Ascending aorta (tissue), 2 donors: ENCODE measurements at places on chromosomes 13 and 19.
A peak's percentile ranks its signal among the peaks of the same experiment; 100 is the strongest.

- H3K4me1 ChIP-seq, result no peaks in the 10 kb centered on the region
- H3K27me3 ChIP-seq, result no peaks in the 10 kb centered on the region
- H3K4me3 ChIP-seq, result no peak overlapping the region
- DNase-seq, result no peak
- no peaks in the 10 kb centered on the region for H3K36me3 ChIP-seq
- no peak overlapping the region for H3K27ac ChIP-seq
These were observed 1.7 kb upstream of the C13orf42 start for GRCh38 chr13:51112771-51113170.

DNA sequence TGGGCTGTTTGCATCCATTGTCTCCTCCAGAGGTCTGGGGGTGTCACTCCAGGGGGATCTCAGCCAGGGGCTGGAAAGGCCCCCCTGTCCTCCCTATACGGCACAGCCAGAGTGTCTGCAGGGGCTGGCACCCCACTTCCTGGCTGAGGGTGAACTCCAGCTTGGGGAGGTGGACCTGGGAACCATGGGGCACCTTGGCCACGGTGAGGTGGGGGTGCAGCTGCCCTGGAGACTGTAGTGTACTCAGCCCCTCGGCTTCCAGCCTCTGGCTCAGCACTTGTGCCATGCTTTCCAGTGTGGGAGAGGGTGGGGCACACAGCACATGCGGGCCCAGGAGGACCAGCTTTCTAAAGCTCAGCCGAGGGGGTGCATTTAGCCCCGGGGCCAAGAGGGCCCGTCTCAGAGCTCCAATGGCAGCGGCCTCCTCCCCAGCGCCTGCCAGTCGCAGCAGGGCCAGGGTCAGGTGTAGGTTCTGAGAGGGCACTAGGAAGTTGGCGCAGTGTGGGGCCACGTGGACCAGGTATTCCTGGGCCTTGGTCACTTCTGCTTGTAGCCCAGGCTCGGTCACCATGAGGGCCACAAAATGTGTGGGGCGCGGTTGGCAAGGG lies 1.4 kb downstream of the LENG9 start:
- peaks cover 14% of the 10 kb centered on the region for H3K4me1 ChIP-seq
- peaks cover 49% of the 10 kb centered on the region for H3K36me3 ChIP-seq
- H3K4me3 ChIP-seq, result peak overlapping the region; percentile 71

DNA sequence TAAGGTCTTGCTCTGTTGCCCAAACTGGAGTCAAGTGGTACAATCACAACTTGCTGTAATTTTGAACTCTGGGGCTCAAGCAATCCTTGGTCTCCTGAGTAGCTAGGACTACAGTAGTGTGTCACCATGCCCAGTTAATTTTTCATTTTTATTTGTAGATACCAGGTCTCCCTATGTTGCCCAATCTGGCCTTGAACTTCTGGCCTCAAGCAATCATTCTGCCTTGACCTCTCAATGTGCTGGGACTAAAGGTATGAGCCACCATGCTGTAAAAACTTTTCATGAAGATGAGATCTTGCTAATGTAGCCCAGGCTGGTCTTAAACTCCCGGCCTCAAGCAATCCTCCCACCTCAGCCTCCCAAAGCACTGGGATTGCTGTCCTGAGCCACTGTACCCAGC lies 15.1 kb upstream of the NAA16 start:
- H3K36me3 ChIP-seq, result no peaks in the 10 kb centered on the region
- H3K27me3 ChIP-seq, result no peaks in the 10 kb centered on the region
- no peak overlapping the region for H3K27ac ChIP-seq
- DNase-seq, result no peak

DNA sequence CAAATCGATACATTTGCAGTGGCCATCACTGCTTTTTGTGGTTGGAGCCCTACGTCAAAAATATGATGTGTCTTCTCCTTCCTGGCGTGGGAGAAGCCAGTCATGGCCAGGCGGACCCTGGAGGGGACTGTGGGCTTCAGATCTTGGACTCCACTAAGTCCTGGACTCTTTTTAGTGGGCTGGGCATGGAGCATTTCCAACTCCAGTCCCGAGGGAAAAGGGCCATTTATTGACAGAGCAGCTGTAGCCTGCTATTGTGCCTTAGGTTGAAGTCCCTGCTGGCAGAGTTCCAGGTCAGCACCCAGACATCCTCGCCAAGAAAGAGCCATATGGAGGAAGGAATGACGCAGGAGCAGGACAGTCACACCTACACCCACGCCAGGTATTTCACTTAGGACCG lies 179.2 kb upstream of the ZNF507 start:
- H3K4me1 ChIP-seq, result no peaks in the 10 kb centered on the region
- H3K27ac ChIP-seq, result no peak overlapping the region
- H3K4me3 ChIP-seq, result no peak overlapping the region
- no peak for DNase-seq
- H3K36me3 ChIP-seq, result no peaks in the 10 kb centered on the region
- H3K27me3 ChIP-seq, result no peaks in the 10 kb centered on the region

GRCh38 chr13:45167611-45168554 lies 33.0 kb downstream of the KCTD4 start:
- H3K27me3 ChIP-seq, result no peaks in the 10 kb centered on the region
- H3K36me3 ChIP-seq, result no peaks in the 10 kb centered on the region
- H3K4me3 ChIP-seq, result no peak overlapping the region
- H3K27ac ChIP-seq, result no peak overlapping the region
- DNase-seq, result no peak
- H3K4me1 ChIP-seq, result peaks cover 4% of the 10 kb centered on the region

DNA sequence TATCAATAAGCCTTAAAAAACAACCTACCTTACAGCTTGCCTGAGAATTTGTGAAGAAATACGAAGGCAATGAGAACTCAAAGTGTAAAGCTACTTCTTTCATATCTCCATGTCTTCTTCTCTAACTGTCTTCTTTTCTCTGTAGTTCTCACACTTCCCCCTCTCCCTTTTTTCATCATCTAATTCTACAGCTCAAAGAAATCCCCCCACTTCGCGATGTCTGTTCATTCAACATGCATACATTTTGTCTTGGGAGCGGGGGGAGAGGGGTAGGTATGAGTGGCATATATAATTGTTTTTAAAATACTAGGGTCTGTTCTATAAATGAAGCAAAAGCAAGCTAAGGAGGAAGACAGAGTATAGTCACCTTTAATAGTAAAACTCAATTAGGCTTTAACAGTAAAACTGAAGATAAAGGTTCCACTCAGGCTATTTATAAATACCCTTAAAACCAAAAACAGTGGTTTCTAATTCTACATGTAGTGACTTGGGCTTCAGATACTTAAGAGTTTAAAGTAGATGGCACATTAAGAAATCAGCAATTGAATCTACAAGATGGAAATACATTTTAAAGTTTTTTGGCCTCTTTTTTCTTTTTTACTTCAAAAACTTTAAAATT lies 106.9 kb downstream of the KLF12 start:
- H3K27me3 ChIP-seq, result no peaks in the 10 kb centered on the region
- H3K4me1 ChIP-seq, result no peaks in the 10 kb centered on the region
- DNase-seq, result no peak
- no peak overlapping the region for H3K4me3 ChIP-seq
- no peak overlapping the region for H3K27ac ChIP-seq

DNA sequence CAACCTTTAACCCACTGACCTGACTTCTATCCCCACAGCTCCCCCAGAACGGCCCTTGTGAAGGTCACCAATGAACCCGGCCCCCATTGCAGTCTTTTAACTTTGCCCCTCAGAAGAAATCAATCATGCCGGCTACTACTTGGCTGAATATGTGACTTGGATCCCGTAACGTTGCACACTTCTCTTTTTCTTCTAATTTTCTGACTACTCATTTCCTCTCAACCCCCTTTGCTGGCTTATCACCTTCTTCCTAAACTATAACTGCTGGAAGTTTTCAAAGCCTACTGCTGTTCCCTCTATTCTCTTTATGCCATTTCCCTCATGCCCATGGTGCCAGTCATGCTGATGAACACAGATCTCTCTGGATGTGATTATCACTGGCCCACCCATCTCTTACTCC lies 367.6 kb downstream of the DNAJC15 start:
- H3K36me3 ChIP-seq, result no peaks in the 10 kb centered on the region
- DNase-seq, result no peak
- no peak overlapping the region for H3K4me3 ChIP-seq

- peaks cover 65% of the 10 kb centered on the region for H3K36me3 ChIP-seq
- DNase-seq, result no peak
- H3K4me1 ChIP-seq, result no peaks in the 10 kb centered on the region
- H3K27me3 ChIP-seq, result no peaks in the 10 kb centered on the region
These were observed 14.6 kb downstream of the ZNF442 start for GRCh38 chr19:12350890-12351197.

- no peaks in the 10 kb centered on the region for H3K27me3 ChIP-seq
- peak; percentile 71 for DNase-seq
- peak overlapping the region; percentile 34 for H3K4me3 ChIP-seq
- peaks cover 19% of the 10 kb centered on the region for H3K36me3 ChIP-seq
- peak overlapping the region; percentile 51 for H3K27ac ChIP-seq
These were observed 4.8 kb downstream of the EMP3 start for GRCh38 chr19:48330012-48330681.

- H3K27me3 ChIP-seq, result peaks cover 4% of the 10 kb centered on the region
- no peak overlapping the region for H3K4me3 ChIP-seq
- no peaks in the 10 kb centered on the region for H3K36me3 ChIP-seq
- no peak for DNase-seq
These were observed 1.2 kb downstream of the S1PR5 start for GRCh38 chr19:10516064-10516385.

GRCh38 chr19:49167857-49168409 lies 10.3 kb downstream of the TRPM4 start:
- H3K27ac ChIP-seq, result no peak overlapping the region
- H3K4me3 ChIP-seq, result no peak overlapping the region
- peaks cover 7% of the 10 kb centered on the region for H3K4me1 ChIP-seq
- H3K36me3 ChIP-seq, result peaks cover 52% of the 10 kb centered on the region
- no peak for DNase-seq

DNA sequence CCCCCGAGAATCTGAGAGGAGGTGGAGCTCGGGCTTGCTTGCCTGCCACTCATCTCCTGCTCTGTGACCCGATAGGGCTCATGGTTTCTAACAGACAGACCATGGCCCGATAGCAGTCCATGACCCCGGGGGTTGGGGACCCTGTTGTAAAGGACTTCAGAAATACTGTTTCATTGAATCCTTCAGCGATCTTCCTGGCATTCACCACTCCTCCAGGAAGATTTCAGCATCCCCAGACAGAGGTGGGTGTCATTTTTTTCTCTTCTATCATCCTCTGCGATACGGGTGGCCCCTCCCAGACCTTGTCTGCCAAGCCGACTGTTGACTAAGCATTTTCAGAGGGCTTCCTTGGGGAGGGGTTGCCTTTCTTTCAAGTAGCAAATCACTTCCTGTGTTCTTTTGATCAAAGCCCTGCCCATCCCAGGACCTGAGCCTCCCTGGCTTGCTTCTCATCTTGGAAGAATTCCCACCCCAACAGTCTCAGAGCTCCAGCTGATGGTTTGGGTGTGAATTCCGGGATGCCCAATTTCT lies 1.7 kb downstream of the MYO1F start:
- no peak overlapping the region for H3K4me3 ChIP-seq
- no peak overlapping the region for H3K27ac ChIP-seq
- no peaks in the 10 kb centered on the region for H3K4me1 ChIP-seq
- no peaks in the 10 kb centered on the region for H3K27me3 ChIP-seq
- no peaks in the 10 kb centered on the region for H3K36me3 ChIP-seq
- no peak for DNase-seq

DNA sequence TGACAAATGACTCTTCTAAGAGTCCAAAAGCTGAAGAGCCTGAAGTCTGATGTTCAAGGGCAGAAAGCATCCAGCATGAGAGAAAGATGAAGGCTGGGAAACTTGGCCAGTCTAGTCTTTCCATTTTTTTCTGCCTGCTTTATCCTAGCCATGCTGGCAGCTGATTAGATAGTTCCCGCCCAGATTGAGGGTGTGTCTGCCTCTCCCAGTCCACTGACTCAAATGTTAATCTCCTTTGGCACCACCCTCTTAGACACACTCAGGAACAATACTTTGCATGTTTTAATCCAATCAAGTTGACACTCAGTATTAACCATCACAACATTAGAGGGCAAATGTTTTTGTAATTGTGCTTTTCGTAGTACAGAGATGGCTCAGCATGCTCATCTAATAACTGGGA lies 267.5 kb upstream of the KLHL1 start:
- no peaks in the 10 kb centered on the region for H3K27me3 ChIP-seq
- no peaks in the 10 kb centered on the region for H3K36me3 ChIP-seq
- no peaks in the 10 kb centered on the region for H3K4me1 ChIP-seq

DNA sequence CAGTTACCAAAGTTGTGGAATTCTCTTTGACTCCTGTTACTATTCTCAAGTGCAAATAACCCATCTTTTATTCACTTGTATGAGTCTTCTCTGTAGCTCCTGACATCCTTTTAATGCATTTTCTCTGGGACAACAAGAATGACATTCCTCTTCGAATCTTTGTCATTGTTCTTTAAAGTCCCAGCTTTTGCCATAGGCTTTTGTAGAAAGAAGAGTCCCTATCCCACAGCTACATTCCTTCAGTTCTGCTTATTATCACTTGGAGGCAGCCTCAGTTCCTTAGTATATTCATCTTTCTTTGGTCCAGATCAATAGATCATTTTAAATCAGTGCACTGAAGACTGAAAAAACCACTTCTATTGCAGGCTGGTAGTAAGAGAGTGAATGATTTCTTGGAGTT lies 560.2 kb downstream of the DACH1 start:
- H3K27me3 ChIP-seq, result no peaks in the 10 kb centered on the region
- no peak overlapping the region for H3K27ac ChIP-seq
- H3K4me3 ChIP-seq, result no peak overlapping the region
- H3K4me1 ChIP-seq, result no peaks in the 10 kb centered on the region
- DNase-seq, result no peak
- H3K36me3 ChIP-seq, result no peaks in the 10 kb centered on the region

GRCh38 chr13:40152145-40152544 lies 496.7 kb downstream of the COG6 start:
- H3K4me1 ChIP-seq, result peaks cover 15% of the 10 kb centered on the region
- H3K36me3 ChIP-seq, result no peaks in the 10 kb centered on the region
- H3K27me3 ChIP-seq, result no peaks in the 10 kb centered on the region
- H3K27ac ChIP-seq, result no peak overlapping the region

- H3K36me3 ChIP-seq, result no peaks in the 10 kb centered on the region
- H3K4me3 ChIP-seq, result no peak overlapping the region
- H3K27me3 ChIP-seq, result no peaks in the 10 kb centered on the region
- peak overlapping the region; percentile 79 for H3K27ac ChIP-seq
- DNase-seq, result no peak
These were observed 39.9 kb downstream of the MBNL2 start for GRCh38 chr13:97262058-97262457.

- no peak overlapping the region for H3K27ac ChIP-seq
- no peaks in the 10 kb centered on the region for H3K4me1 ChIP-seq
- no peak for DNase-seq
- no peaks in the 10 kb centered on the region for H3K27me3 ChIP-seq
- H3K36me3 ChIP-seq, result no peaks in the 10 kb centered on the region
These were observed 23.1 kb downstream of the ARID3A start for GRCh38 chr19:948842-949496.

DNA sequence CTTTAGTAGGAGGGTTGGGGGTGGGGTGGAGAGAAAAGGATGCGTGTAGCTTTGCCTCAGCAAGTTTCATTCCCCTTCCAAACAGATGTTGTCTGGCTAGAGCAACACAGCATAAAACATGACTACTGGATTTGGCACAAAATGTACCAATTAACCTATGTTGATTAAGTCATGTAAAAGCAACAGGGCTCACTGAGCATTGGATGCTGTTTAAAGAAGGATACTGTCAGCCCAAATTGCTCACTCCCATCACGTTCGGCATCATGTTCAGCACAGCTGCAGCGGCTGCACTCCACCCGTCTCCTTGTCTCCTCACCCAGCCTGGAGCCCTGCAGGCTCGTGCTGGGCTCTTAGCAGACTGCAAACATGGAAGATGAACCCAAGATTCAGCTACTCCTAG lies 77.5 kb downstream of the DLEU7 start:
- no peak overlapping the region for H3K27ac ChIP-seq
- H3K4me3 ChIP-seq, result no peak overlapping the region
- no peaks in the 10 kb centered on the region for H3K36me3 ChIP-seq
- no peaks in the 10 kb centered on the region for H3K4me1 ChIP-seq
- no peaks in the 10 kb centered on the region for H3K27me3 ChIP-seq

- DNase-seq, result no peak
- no peaks in the 10 kb centered on the region for H3K27me3 ChIP-seq
- peak overlapping the region; percentile 95 for H3K27ac ChIP-seq
- H3K4me3 ChIP-seq, result peak overlapping the region; percentile 84
These were observed 3.7 kb downstream of the COL4A2 start for GRCh38 chr13:110310541-110311442.
